Pericardium fibroblast (primary cell): ENCODE measurements at places on chromosomes 2 and 18. TPM values are rescaled to one million over a fixed set of nuclear protein-coding genes. Genes with fewer than 3 reads are reported as not detected.

Gene MC2R
- total RNA-seq: not detected in 2 replicates

Gene C2orf80
- not detected in 2 replicates for total RNA-seq

Gene TIMM21
- 18.7 and 25.6 TPM in 2 replicates for total RNA-seq

Gene TBR1
- total RNA-seq: not detected in 2 replicates

Gene DSG3
- total RNA-seq: not detected in 2 replicates

Gene DSG1
- total RNA-seq: not detected in 2 replicates

Gene NEB
- total RNA-seq: 0.12 and 3.5 TPM in 2 replicates

Gene MAP3K19
- not detected in 2 replicates for total RNA-seq

Gene FSHR
- not detected in 2 replicates for total RNA-seq

Gene ERICH2
- total RNA-seq: 0.34 TPM in 1 of 2 replicates, not detected in the other

Gene LRRC30
- total RNA-seq: not detected in 2 replicates

Gene FSIP2
- under 0.01 TPM in 1 of 2 replicates, not detected in the other for total RNA-seq

Gene UGT1A8
- not detected in 2 replicates for total RNA-seq

Gene ZNF385B
- total RNA-seq: not detected in 2 replicates

Gene LYPD6B
- 0.47 TPM in 1 of 2 replicates, not detected in the other for total RNA-seq

Gene RAX
- total RNA-seq: not detected in 2 replicates

Gene POTEJ
- total RNA-seq: not detected in 2 replicates

Gene ZAP70
- 2.2 TPM in 1 of 2 replicates, not detected in the other for total RNA-seq

Gene GAD1
- not detected in 2 replicates for total RNA-seq

Gene TUBA3E
- total RNA-seq: not detected in 2 replicates

Gene HOXD12
- not detected in 2 replicates for total RNA-seq

Gene FOXD4L1
- total RNA-seq: not detected in 2 replicates

Gene MFSD2B
- total RNA-seq: 0.60 TPM in 1 of 2 replicates, not detected in the other

Gene FTCDNL1
- total RNA-seq: 3.2 TPM in 1 of 2 replicates, not detected in the other

Gene CROCC2
- not detected in 2 replicates for total RNA-seq

Gene SLC4A5
- total RNA-seq: under 0.01 TPM in 1 of 2 replicates, not detected in the other

Gene PSD4
- 0.58 and 0.85 TPM in 2 replicates for total RNA-seq

Gene TGFBRAP1
- total RNA-seq: 11.8 and 13.0 TPM in 2 replicates

Gene DIS3L2
- 9.4 and 14.9 TPM in 2 replicates for total RNA-seq

Gene KCNF1
- total RNA-seq: not detected in 2 replicates

Gene SNTG2
- not detected in 2 replicates for total RNA-seq

Gene CASP10
- 4.0 and 6.2 TPM in 2 replicates for total RNA-seq

Gene AQP12B
- total RNA-seq: not detected in 2 replicates

Gene SLC19A3
- total RNA-seq: 0.85 and 1.8 TPM in 2 replicates

Gene SUPT7L
- total RNA-seq: 14.0 and 20.8 TPM in 2 replicates

Gene TEX51
- not detected in 2 replicates for total RNA-seq

Gene PLEK
- total RNA-seq: not detected in 2 replicates

Gene CABLES1
- total RNA-seq: 2.1 and 12.0 TPM in 2 replicates

Gene LIMS3
- 1.9 and 3.9 TPM in 2 replicates for total RNA-seq

Gene INHA
- total RNA-seq: 1.1 TPM in 1 of 2 replicates, not detected in the other

Gene ADD2
- 0.12 and 1.2 TPM in 2 replicates for total RNA-seq

Gene NRP2
- 20.7 and 26.1 TPM in 2 replicates for total RNA-seq

Gene ABCB11
- 1.2 TPM in 1 of 2 replicates, not detected in the other for total RNA-seq

Gene LIMS2
- 7.9 and 55.2 TPM in 2 replicates for total RNA-seq

Gene COL4A3
- total RNA-seq: 0.47 TPM in 1 of 2 replicates, not detected in the other

Gene SPDYA
- not detected in 2 replicates for total RNA-seq

Gene MOB4
- total RNA-seq: 7.8 and 34.2 TPM in 2 replicates

Gene LYPD1
- 0.09 and 0.12 TPM in 2 replicates for total RNA-seq

Gene ATF2
- 19.6 and 26.0 TPM in 2 replicates for total RNA-seq

Gene DYNC2LI1
- total RNA-seq: 14.1 and 18.7 TPM in 2 replicates

Gene COLEC12
- total RNA-seq: 16.8 and 107 TPM in 2 replicates

Gene ITGB6
- total RNA-seq: 0.09 TPM in 1 of 2 replicates, not detected in the other

Gene TSGA10
- total RNA-seq: 1.1 and 2.5 TPM in 2 replicates

Gene CCDC141
- total RNA-seq: 0.17 TPM in 1 of 2 replicates, not detected in the other

Gene KIF1A
- total RNA-seq: under 0.01 TPM in 1 of 2 replicates, not detected in the other

Gene ARHGAP15
- not detected in 2 replicates for total RNA-seq

Gene CERKL
- total RNA-seq: not detected in 2 replicates

Gene KHK
- 0.12 TPM in 1 of 2 replicates, not detected in the other for total RNA-seq

Gene APLF
- total RNA-seq: 3.0 and 4.3 TPM in 2 replicates
